Activated naive CD4-positive, alpha-beta T cell treated with anti-CD3 and anti-CD28 coated beads, Interleukin-2, amount 50 U/mL, for 16 hours (primary cell): ENCODE measurements at places on chromosomes 3 and 15.

- no peak for DNase-seq
Measured at GRCh38 chr3:132486099-132486498, 68.8 kb downstream of the DNAJC13 start.

DNA sequence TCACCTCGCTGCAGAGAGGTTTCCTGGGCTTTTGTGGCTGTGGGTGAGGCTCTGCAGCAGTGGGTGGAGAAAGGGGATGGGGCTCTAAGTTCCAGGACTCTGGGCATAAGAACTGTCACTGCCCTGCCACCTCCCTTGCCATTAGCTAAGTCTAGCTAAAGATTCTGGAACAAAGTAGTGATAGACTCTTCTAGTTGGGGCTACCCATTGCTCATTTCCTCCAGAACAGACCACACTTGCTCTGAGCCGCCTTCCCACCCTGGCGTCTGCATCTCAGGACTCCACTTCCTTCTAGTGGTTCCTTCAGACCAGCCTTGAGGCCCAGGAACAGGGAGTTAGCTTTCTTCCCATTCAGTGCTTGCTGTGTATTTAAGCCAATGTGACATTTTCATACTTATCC is 7.5 kb downstream of the ARHGAP31 start:
- no peak for DNase-seq

DNA sequence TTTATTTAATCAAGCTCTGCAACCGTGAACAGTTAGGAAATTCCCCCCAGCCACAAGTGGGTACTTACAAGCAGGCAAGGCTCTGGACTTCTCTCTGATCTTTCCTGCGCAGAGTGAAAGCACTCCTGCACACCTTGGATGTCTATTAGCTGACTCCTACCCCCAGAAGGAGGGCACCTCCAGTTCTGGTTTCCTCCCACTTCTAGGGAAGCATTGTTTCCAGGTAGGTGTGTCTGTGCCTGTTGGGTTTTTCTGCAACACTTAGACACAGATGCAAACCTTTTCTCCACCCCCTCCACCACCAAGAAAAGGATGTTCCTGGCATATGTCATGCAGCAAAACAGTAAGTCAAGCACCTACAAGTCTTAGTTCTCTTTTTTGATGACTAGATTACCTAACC is at the start of gene ZBED2:
Gene ZBED2, minus strand, starts transcription at position 115 of the 400 bp plus-strand sequence. CDS start 1,145 bp downstream, outside the sequence.
- no peak for DNase-seq

DNA sequence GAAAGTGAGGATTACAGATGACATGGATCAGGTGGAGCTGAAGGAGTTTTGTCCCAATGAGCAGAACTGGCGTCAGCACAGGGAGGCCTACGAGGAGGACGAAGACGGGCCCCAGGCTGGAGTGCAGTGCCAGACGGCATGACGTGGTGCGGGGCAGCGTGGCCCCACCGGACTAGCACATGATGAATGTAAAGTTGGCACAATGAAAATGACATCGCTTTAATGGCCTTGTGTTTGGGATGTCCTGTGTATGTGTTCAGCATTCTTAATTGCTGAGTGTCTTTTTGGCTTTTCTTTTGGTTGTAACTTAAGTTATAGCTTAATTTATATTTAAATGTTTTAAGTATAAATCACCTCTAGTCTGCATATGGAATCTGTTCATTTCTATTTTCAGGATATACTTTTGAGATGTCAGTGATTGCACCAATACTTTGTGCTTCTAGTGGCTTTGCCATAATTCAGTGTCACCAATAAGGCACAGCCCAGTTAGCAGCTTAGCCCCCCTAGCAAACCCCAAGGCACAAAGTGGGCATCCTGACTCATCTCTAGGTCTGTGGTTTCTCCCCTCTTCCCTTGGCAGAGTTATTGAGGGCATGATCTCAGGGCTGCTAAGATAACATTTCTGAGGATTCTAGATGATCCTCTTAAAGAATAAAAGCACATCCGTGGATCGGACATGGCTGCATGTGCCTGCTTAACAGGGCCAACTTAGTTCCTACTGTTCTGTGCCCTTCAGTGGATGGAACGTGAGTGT is 16.1 kb downstream of the DNAJA4 start:
- no peak for DNase-seq

DNA sequence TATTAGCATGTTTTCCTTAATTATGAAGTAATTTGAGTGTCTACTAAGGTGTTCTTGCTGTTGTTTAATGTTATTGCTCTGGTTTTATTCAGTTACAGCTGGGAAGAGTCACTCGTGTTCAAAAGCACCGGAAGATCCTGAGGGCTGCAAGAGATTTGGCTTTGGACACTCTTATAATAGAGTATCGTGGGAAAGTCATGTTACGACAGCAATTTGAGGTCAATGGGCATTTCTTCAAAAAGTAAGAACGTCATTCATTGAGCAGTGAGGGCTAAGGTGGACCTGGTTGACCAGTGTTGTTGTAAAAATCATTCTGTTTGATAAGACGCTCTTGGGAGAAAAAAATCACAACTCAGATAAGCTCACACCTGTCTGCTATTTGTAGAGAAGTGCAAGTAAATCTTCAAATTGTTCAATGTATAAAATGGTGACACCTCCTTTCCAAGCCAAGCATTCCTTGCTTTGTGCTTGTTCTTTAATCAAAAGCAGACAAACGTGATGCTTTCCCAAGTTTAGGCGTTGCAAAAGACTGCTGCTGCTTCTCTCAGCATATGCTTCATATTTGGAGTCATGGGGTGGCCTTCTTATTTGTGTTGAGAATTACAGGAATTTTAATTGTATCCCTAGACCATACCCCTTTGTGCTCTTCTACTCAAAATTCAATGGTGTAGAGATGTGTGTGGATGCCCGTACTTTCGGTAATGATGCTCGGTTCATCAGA is 44.2 kb downstream of the SETD5 start:
- DNase-seq, result no peak

DNA sequence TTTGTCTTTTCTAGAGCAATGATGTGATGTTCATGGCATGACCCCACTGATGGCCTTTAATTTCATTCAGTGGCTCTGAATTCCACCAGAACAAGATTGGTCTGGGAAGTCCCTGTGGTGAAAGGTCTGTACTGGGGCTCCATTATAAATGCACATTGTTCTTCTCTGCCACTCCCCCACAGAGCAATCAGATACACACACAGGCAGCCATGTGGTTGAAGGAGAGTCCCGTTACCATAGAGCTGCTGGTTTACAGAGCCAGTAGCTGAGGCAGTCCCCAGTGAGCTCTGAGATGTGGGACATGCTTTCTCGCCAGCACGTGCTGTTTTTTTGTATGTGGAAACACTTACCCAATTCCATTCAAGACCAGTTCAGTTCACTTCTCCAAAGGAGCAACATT is 172.7 kb upstream of the TRIM42 start:
- DNase-seq, result no peak

DNA sequence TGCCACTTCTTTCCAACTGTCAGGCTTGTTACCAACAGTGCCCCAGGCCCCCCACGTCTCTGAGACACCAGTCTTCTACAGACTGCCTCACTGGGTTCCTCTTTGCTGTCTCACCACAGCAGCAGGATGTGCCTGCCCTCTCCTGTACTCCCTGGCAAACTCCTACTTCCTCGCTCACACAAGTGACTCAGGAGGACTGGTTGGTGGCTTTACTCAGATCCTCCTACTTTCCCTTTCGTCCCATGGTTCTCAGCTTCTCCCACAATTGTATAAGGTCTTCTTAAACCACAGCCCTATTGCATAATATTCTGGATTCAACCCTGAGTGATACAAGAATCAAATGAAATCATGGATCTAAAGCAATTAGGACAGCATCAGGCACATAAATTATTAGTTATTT is 246.6 kb upstream of the PROK2 start:
- DNase-seq, result no peak

DNA sequence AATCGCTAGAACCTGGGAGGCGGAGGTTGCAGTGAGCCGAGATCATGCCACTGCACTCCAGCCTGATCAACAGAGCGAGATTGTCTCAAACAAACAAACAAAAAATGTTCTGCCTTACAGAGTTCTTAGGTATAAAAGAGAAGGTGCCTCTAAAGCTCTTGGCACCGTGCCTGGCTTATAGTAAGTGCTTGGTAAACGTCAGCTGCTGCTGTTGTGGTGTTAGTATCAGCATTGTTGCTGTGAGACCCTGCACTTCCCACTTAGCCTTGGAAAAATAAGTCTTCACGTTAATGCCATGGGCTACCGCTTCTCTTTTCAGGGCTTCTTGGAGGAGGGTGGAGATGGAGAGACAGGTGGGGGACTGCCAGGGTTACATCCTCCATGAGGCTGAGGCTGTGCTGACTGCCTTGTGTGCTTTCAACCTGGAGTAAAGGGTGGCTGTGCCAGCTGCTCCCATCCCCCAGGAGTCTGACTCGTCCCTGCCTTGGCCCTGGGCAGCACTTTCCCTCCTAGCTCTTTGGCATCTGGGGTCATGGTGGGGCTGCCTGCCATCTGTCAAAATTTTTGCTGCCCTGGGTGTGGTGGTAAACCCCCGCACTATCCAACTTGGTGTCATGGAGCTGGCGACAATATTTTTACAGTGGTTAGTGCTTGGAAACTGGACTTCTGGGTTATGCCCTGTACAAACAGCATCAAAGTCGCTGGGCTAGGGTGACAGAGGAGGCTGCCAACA is 17.8 kb downstream of the FLNB start:
- no peak for DNase-seq

- DNase-seq, result no peak
Measured at GRCh38 chr3:172559020-172559419, 35.8 kb upstream of the TNFSF10 start.

GRCh38 chr3:182294256-182294655 is 499.0 kb upstream of the ATP11B start:
- no peak for DNase-seq

GRCh38 chr3:123412076-123412475 is 36.8 kb downstream of the ADCY5 start:
- no peak for DNase-seq

GRCh38 chr3:100402256-100402655 is 917 bp downstream of the LNP1 start:
- no peak for DNase-seq

DNA sequence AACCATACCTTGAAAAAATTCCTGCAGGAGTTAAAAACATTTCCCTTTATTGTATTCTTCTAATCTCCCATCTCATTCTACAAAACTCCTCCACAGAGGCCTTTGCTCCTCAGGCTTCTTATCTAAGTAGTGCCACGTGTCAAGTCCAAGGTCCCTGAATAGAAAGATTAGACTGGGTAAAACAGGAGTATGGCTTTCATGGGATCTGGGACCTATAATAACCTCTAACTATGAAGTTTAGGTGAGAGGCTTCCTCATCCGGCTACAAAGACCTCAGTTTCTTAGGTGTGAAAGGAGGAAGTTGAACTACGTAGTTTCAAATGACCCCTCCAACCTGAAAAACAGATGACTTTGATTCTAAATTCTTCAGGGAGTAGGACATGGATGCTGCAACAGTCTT is 20.0 kb downstream of the GPR15 start:
- DNase-seq, result no peak
